ENCODE measurements at places on chromosomes 2 and 18.

DNA sequence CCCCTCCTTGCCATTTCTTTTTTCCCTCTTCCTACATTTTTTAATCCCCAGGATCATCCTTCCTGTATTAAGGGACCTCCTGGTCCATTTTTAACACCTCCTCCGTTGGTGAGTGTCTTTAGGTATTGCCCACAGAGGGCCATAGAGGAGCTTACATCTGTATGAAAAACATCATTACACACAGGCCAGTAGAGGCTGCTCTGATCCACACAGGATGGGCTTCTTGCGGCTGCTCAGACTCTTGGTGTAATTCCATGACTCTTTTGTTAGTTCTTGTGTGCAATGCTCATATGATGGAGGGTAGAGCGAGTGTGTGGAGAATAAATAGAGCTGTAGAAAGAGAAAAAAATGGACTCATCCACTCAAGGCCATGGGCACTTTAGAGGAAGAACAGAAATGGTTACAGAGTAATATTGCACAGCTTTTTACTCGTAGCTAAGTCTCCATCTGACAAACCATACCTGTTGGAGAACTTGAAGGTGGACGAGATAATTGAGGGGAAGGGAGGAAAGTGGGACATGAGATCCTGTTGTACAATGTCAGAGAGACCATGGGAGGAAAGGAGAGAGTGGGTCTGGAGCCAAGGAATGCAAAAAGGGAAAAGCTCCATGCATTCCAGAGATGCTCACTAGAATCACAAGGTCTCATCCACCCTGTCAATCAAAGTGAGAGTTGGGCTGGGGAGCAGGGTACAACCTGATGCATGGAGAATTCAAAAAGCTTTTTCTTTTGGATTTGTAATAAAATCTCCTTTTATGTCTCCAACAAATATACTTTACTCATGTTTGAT is 129.7 kb upstream of the TNP1 start:
- DNase-seq = no peak

- DNase-seq = no peak
Observed at GRCh38 chr18:25244170-25244569, 107.8 kb downstream of the ZNF521 start.

GRCh38 chr2:149573760-149574159 is 13.8 kb downstream of the MMADHC start:
- DNase-seq = no peak

- no peak for DNase-seq
Observed at GRCh38 chr2:54274781-54275242, 18.8 kb upstream of the TSPYL6 start.

DNA sequence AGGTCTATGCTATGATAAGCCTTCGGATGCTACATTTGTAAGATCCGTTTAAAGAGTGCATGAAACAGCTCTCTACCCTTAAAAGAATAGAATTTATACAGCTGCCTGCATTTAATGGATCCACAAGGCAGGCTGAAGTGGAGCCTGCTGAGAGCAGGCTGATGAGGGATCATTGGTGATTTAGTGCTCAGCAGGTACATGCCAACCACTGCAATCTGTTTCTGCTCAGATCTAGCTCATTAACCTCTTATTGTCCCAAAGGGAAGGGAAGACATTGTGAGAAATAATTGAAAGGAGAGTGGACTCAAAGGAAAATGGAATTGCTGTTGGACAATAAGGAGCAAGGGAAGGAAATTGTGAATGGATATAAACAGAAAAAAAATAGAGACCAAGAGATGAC is 822.6 kb downstream of the TRIB2 start:
- no peak for DNase-seq

GRCh38 chr2:237662671-237663093 is 35.3 kb downstream of the LRRFIP1 start:
- peak; percentile 38 for DNase-seq

- no peak for DNase-seq
Observed at GRCh38 chr2:236238751-236239150, 25.5 kb downstream of the ASB18 start.

- DNase-seq = no peak
Observed at GRCh38 chr2:26721115-26722032, 28.9 kb downstream of the KCNK3 start.

DNA sequence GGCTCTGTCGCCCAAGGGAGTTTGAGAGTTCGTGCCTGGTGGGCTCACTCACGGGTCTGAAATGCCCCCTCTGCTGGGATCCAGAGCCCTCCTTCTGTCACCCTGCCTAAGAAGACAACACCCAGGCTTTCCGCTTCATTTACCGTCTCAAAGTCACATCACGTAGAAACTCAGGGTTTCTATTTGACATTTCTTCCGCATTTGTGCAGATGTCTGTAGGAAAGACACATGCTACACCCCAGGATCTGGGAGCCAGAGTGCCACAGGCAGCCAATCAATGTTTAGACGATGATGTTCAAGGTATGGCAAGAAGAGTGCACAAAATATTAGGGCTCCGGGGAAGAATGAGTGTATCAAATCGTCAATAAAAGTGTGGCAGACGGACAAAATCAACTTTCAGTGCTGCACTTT is 24.4 kb upstream of the ACKR3 start:
- no peak for DNase-seq

DNA sequence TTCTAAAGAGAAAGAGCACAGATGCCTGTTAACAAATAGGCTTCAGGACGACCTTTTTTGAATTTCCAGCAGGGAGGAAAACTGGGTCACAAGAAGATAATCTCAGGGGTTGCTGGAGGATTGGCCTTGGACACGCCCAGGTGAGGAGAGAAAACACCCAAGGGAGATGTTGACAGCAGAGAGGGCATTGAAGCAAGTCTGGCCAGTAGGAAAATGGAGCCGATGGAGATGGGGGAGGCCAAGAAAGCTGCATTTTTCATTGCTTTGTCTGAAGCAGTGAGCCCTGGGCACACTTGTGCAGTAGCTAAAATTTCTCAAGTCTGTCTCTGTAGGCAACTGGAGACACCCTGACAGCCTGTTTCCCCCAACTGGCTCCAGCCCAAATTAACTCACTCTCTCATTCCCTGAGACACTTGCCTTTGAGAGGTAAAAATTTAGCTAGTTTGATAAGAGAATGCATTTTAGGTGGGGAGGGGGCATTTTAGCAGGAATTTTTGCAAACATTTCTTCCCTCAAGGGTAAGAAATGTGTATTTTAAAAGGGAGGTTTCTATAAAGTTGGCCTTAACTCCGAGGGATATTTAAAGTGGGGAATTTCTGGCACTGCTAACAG is 165.5 kb downstream of the TGIF1 start:
- no peak for DNase-seq

DNA sequence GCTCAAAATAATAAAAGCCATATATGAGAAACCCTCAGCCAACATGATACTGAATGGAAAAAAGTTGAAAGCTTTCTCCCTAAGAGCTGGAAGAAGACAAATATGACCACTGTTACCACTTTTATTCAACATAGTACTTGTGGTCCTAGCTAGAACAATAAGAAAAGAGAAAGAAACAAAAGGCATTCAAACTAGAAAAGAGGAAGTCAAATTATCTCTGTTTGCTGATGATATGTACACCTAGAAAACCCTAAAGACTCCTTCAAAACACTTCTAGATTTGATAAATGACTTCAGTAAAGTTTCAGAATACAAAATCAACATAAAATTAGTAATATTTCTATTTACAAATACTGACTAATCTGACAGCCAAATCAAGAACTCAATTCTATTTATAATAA is 328.8 kb upstream of the GCFC2 start:
- no peak for DNase-seq

- DNase-seq = no peak
Observed at GRCh38 chr18:54330768-54331548, 26.7 kb downstream of the STARD6 start.

- no peak for DNase-seq
Observed at GRCh38 chr2:210727549-210727948, 171.2 kb downstream of the CPS1 start.

DNA sequence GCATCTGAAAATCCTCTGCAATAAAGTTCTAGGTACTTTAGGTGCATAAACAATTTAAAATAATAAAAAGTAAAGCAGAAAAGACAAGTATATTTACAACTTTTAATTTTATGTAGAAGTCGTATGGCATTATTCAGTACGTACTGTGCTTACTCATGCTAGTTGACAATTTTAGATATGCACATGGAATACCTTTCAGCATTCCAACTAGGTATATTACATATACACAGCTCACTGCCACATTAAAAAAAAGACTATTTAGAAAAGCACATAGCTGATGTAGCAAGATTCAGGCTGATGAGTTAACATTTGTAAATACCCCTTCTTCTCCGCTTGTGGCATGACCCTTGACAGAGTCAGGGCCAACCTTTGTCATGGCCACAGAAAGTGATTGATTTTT is 171.2 kb downstream of the FBXO15 start:
- DNase-seq = no peak

- DNase-seq = no peak
Observed at GRCh38 chr2:97701186-97701585, 12.2 kb upstream of the ZAP70 start.

DNA sequence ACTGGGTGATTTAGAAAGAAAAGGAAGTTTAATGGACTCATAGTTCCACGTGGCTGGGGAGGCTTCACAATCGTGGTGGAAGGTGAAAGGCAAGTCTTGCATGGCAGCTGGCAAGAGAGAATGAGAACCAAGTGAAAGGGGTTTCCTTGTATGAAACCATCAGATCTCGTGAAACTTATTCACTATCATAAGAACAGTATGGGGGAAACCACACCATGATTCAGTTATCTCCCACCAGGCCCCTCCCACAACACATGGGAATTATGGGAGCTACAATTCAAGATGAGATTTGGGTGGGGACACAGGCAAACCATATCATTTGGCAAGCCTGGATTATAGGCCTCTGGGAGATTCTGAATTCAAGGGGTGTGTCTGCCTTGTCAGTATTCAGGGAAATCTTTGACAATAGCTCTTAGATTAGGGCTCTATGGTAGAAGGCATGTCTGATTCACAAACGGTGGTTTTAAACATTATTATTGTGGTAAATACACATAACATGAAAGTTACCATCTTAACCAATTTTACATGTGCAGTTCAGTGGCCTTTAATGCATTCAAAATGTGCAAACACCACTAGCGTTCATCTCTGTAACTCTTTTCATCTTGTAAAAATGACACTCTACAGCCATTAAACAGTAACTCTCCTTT is 15.3 kb upstream of the PLB1 start:
- DNase-seq = no peak

GRCh38 chr2:226638576-226638975 is 161.0 kb downstream of the IRS1 start:
- no peak for DNase-seq

- no peak for DNase-seq
Observed at GRCh38 chr2:218234521-218234920, 17.5 kb downstream of the ARPC2 start.

DNA sequence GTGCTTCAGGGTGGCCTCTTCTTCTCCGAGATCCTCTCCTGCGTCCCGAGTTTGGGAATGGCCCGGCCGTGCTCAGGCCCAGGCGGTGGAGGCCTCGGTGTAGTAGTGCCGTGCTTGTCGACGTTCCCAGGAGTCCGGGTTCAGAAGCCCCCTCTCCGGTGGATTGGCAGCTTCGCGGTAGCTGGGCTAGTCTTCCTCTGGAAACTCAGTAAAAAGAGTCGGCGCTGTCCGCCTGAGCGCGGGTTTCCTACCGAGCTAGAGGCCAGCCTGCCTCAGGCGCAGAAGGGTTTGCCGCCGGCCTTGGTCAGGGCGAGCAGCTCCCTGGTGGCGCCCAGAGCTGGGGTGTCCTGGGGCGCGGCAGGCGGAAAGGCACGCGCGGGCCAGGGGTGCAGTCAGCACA is 3.2 kb downstream of the RALBP1 start:
- no peak for DNase-seq

DNA sequence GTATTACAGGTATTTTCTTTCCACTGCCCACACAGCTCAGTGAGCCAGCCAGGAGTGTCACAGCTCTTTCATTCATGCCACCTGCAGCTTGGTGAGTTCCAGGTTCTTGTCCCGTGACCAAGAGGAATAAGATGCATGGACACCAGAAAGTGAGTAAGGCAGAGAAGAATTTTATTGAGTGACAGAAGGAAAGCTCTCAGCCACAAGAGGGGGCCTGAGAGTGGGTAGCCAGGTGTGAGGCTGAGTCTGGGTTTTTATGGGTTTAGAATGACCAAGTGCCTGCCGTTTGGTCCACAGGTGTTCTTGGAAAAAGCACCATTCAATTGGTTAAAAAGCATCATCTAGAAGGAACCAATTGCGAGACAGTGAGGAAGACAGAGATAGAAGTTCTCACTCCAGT is 1097.1 kb upstream of the SLC39A10 start:
- no peak for DNase-seq

- DNase-seq = no peak
Observed at GRCh38 chr2:175449616-175450015, 268.1 kb upstream of the ATP5MC3 start.

DNA sequence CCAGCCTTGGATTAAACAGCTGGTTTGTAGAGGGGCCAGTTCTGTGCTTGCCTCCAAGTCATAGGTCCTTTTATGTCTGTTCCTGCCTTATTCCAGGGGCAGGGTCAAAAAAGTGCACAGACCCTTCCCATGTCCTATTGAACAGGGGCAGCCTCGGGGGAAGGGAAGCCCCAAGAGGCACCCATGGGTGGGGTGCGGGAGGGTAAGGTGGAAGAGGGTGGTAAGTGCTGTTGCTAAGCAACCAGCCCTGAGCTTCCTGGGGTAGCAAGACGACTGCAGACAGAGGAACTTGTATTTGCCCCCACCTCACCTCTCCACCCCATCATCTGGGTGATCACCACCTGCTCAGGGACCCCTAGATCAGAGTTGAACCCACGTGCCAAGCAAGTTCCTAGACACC is 7.7 kb downstream of the DNMT3A start:
- DNase-seq = no peak

DNA sequence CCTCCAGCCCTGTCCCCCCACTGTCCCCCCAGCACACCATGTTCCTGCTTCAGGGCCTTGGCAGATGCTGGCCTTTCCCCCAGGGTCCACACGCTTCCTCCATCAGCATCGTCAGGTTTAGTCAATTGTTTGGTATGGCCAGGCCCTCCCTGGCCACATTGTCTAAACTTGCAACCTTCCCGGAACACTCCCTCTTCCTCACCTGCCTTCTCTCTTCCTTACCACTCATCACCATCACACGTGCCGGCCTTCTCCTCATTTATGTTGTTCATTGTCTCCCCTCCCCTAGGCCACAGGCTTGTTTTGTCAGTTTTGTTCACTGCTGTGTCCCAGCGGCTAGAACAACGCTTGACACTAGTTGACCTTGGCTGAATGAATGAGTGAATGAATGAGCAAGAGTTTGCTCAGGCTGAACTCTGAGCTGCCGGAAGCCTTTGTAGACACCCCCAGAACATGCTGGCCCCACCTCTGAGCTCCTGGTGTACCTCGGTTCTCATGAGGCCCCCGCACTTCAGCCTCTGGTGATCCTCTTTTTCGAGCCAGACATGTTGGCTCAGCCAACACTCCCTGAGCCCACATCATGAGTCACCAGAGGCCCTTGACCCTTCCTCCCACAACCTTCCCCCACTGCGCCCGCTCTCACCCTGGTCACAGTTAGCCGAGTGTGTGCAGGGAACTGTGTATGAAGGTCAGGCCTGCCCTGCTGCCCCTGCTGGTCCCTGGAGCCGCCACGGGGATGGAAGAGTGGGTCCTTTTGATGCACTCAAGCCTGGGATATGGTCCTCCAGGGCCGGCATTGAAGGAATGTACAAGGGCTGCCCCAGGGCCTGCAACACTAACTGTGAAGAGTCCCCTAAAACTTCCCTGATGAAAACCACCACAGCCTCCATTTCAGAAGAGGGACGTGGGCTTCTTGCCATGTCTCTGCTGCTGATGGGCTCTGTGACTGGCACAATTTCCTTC is 57.5 kb downstream of the HS1BP3 start:
- no peak for DNase-seq

Data from nucleus accumbens (tissue), 56 donors.